Natural killer cell (primary cell): ENCODE measurements at places on chromosomes 16 and 17.

GRCh38 chr16:17244872-17245551 lies 225.7 kb downstream of the XYLT1 start:
- no peak for DNase-seq

DNA sequence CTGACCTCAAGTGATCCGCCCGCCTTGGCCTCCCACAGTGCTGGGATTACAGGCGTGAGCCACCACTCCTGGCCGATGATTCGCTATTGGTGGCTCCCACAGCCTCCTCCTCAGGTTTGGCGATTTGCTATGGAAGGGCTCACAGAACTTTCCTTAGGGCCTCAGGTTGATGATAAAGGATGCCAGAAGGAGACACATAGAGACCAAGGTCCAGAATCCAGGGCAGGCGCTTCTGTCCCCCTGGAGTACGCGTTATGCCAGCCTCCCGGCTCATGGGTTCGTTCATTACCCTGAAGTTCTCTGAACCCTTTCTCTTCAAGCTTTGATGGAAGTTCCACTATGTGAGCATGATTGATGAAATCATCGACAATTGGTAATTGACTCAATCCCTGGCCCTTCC lies 19.9 kb downstream of the LGALS3BP start:
- no peak for DNase-seq

DNA sequence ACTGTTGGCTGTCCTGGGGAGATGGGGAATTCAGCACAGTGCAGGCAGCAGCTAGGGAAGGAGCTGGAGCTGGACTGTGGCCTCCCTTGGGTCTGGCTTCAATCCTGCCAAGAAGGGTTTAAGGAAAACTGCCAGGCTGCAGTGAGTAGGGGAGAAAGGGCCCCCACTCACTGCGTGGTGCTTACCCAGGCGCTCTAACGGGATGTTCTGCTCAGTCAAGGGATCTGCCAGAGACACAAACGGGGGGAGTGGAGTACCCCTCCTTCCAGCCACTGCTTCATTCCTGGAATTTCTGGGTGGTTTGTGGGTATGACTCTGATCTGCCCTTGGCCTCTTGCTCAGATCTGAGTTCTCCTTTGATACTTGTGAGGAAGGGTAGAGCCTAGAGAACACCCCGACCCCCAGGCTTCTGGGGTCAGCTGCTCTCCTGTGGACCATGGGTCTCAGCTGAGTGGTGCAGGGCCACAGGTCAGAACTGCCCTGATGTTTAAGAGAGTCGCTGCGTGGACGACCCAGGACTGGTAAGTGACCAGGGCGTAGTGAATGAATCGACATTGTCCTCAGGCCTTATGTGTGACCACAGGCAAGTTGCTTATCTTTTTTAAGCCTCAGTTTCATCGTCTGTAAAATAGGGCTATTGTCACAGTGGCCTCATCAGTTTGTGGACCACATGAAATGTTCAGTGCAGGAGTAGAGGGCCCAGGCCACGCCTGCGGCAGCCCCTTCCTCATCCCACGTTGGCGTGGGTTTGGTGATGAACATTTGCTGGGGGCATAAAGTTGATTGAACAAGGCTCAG lies 9.6 kb downstream of the CRISPLD2 start:
- no peak for DNase-seq

- peak; percentile 41 for DNase-seq
These were observed 616 bp downstream of the ACTG1 start for GRCh38 chr17:81511804-81512561.

GRCh38 chr16:27641260-27641659 lies 91.3 kb downstream of the KATNIP start:
- no peak for DNase-seq

GRCh38 chr17:50477976-50478375 lies 684 bp upstream of the RSAD1 start:
- peak; percentile 18 for DNase-seq

DNA sequence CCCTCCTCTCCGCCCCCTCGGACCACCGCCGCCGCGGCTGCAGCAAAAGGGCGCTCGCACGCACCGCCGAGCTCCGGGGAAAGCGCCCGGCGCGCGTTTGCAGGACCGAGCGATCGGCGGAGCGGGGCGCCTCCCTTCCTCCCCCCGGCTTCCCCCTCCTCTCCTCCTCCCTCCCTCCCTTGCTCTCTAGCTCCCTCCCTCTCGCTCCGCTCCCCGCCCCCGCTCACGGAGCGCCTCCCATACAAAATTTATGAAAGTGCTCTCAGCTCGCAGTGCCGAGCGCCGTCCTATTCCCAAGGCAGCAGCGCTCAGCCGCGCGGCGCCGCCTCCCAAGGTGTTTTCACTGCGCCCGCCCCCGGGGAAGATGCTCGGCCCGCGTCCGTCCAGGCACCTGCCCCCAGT lies at the start of gene RTN4RL1:
TSS of gene RTN4RL1 (minus strand) at position 115 of the 402 bp plus-strand sequence. CDS start 469 bp downstream, outside the sequence.
- no peak for DNase-seq

DNA sequence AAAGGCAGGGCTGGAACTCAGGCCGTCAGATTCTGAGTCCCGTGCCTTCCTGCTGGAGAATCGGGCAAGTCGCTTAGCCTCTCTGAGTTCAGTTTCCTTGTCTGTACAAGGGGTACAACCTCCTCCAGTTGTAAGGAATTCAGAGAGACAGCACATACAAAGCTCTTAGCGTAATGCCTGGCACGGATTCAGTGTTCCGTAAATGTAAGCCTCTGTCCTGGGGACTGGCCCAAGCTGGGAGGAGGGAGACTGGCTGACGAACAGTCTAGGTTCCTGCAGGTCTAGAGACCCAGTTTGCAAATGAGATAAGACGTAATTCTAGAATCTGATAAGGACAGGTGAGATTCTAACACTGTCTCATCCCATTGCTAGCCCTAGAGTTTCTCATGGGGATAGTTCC lies 9.9 kb downstream of the METTL22 start:
- DNase-seq: no peak

DNA sequence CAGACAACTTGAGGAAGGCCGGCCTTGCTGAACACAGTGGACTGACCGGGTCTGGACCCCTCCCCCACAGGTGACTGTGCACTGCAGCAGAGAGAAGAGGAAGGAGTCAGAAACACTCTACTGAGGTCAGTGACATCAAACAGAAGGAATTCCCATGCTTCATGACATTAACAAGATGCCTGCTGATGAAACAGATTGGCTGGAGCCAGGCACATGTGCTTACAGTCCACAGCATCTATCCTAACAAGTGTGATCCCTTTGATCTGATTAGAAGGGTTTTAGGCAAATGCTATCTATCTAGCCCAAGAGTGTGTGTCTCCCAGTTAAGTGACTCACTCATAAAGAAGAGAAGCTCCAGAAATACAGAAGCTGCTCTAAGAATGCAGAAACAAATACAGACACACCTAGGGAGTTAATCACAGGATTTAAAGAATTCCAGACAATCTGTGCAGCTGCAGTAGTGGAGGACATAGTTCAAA lies 90.2 kb downstream of the SYCE1L start:
- no peak for DNase-seq

- no peak for DNase-seq
These were observed 13.7 kb downstream of the SMARCE1 start for GRCh38 chr17:40633871-40634270.

GRCh38 chr17:35129154-35129972 lies 7.9 kb downstream of the FNDC8 start:
- DNase-seq: no peak

DNA sequence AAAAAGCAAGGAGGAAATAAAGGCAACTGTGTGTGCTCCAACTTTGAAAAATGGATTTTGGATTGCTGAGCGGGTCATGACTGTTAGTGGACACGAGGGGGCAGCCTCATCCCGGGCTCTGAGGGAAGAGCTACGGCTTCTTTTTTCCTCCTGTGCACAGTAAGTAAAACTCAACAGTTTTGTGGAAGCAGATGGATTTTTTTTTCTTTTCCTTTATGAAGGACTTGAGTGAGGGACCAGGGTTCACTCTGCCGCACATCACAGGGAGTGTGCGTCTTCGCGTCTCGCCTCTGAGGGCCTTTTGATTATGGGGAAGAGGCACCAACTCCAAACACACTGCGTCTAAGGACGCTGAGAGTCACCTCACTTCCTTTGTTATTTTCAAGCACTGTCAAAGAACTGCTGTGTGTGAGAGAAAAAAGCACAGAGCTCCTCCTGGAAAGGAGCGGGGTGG lies 80.3 kb upstream of the GOT2 start:
- peak; percentile 23 for DNase-seq

GRCh38 chr17:73600103-73600871 lies 44.0 kb downstream of the SDK2 start:
- DNase-seq: no peak

DNA sequence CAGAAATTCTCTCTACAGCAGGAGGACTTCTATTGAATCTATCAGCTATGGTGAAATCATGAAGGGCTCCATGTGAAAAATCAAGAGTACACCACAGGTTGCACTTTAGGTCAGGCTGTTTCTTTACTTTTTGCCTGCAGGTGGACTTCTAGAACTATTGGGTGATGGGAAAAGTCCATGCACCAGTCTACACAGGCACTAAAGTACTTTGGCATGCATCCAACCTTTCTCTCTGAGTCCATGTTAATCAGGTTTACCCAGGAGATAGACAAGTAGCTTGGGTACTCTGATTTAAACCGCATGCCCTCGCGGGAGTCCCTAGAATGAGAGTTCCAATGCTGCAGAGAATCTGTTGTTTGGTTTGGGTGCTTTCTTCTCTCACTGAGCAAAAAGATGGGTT lies 9.1 kb upstream of the ANKFN1 start:
- DNase-seq: no peak

DNA sequence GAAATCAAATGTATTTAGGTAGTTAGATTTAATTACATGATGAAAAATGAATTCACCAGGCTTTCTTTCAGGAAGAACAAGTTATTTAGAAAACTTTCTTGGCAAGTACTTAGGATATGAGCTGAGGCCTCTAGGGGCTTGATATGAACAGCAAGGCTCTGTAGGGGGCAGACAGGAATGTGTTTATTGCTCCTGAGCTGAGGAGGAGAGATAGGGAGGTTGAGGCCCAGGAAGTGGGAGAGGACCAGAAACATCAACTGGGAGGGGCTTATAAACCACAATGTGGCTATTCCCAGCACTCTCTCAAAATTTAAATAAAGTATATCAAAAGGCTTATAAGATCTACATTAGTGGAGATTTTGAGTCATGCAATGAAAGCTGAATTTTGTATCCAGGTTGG lies 154.0 kb upstream of the MAF start:
- DNase-seq: no peak

DNA sequence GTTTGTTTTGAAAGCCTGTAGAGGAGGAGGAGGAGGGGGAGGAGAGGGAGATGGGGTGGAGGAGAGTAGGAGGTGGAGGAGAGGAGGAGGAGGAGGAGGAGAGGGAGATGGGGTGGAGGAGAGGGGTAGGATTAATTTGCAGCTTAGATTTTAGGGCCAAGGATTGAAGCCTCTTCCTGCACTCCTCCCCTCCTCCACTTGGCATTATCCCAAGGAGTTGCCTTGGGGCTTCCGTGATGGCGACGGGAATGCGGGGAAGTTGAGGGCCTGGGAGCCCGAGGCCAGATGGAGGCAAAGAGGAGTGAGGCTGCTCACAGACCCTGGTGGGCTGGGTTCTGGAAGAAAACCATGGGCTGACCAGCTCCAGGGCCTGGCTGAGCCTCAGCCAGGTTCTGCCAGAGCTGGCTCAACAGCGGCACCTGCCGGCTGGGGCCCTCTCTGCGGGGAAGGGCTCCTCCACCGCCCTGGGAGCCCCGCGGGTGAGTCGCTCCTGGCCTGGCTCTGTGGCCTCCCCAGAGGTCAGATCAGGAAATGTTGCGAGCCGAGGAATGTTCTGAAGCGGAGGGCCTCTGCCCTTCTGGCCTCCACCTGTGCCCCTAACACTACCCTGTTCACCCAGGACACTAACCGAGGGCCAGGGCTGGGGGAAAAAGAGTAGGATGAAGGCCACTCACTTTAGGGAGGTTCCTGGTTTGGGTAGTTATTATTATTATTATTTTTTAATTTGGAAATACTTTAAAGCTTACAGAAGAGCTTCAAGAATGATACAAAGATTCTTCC lies 23.9 kb upstream of the FMNL1 start:
- peak; percentile 90 for DNase-seq

- no peak for DNase-seq
These were observed 8.2 kb downstream of the NPTX1 start for GRCh38 chr17:80468242-80468641.

GRCh38 chr16:20853981-20854620 lies 46.1 kb downstream of the DCUN1D3 start:
- no peak for DNase-seq

DNA sequence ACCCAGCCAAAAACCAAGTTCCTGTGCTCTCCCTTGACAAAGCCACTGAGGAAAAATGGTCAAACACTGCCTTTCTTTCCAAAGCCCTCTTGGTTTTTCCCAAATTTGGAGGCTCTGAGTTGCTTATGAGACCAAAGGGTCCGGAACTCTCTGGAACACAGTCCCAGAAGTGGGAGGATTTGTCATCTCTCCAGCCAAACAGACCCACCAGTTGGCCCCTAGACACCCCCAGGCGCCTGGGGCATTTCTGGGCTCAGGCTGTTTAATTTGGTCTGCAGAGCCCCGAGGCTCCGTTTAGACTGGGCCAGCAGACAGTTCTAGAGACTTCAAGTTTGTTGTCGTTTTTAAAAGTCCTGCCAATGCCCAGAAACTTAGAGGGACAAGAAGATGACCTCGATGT lies 239.1 kb downstream of the SEC14L1 start:
- no peak for DNase-seq

DNA sequence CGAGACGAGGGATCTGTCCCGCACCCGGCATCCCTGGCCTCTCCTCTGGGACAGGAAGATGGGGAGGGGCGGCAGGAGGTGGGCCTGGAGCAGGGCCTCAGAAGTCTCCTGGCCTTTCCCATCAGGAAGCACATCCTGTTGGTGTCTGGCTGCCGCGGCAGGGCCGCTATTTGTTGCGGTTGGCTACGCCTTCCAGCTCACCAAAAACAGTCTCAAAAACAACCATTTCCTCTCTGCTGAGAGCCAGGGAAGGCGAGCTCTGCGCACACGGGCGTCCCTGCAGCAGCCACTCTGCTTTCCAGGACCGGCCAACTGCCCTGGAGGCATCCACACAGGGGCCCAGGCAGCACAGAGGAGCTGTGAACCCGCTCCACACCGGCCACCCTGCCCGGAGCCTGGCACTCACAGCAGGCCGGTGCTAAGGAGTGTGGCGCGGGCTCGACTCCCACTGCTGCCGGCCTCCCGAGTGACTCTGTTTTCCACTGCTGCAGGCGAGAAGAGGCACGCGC lies at the start of gene TMEM204:
TSS of gene TMEM204 (plus strand) at position 224 of the 509 bp plus-strand sequence. CDS start 610 bp downstream, outside the sequence.
- peak; percentile 69 for DNase-seq

DNA sequence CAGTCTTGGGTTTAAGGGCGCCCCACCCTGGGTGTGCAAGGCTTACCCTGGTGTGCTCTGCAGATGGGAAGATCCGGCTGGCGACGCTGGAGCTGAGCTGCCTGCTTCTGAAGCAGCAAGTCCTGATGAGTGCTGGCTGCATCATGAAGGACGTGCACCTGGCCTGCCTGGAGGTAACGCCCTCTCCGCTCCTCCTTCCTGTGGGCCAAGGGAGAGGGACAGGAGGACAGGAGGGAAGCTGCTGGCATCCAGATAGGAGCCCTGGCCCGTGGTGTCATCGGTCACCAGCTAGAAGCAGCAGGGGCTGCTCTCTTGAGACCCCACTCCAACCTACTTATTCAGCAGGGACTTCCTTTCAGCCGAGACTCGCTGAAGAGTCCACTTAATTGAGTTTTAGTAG lies 97.8 kb downstream of the CLEC16A start:
- DNase-seq: no peak

GRCh38 chr16:67435758-67436164 lies 4.8 kb downstream of the HSD11B2 start:
- DNase-seq: no peak

GRCh38 chr17:82037092-82037888 lies at the start of gene DCXR:
DCXR (minus strand) TSS chr17:82037697; CDS start chr17:82037682, 15 bp downstream.
- DNase-seq: peak; percentile 96

- no peak for DNase-seq
These were observed 37.5 kb downstream of the CHD9 start for GRCh38 chr16:53092284-53092683.
